ENCODE measurements at places on chromosomes 7 and 10.

- DNase-seq: no peak
Observed at GRCh38 chr7:47896809-47897423, 51.4 kb downstream of the PKD1L1 start.

DNA sequence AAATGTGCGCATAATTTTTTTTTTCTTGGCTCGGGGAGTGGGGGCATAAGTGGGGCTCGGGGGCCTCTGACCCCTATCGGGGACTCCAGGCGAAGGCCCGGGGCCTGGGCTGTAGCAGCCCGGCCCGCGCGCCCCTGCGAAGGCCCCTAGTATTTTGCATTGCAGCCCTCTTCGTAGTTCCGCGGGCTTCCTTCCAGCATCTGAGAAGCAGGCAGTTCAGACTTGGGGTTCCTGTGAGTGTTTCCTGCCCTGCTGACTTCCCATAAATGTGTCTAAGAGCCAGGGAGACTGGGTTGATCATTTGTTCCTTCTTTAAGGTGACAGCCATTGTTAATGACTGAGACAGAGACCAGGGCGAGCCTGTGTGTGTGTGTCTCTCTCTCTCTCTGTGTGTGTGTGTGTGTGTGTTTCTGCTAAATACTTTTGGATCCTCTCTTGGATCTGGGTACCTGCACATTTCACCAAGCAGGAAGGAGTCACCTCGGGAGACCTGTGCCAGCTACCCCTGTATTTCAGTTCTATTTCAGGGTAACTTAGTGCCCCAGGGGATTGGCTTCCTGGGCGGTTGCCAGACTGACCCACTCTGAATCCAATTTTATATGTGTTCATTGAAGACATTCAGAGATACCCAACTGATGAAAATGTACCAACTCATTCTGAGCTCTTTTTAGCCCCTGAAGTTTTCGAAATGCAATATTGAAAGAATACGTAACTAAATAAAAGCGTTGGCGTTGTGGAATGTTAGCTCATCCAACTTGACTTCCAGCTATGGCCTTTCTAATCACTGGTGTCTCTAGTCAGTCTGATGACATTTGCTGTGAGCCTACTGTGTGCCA is 805 bp downstream of the MSRB2 start:
- no peak for DNase-seq

GRCh38 chr10:4129866-4130477 is 345.0 kb upstream of the KLF6 start:
- no peak for DNase-seq

DNA sequence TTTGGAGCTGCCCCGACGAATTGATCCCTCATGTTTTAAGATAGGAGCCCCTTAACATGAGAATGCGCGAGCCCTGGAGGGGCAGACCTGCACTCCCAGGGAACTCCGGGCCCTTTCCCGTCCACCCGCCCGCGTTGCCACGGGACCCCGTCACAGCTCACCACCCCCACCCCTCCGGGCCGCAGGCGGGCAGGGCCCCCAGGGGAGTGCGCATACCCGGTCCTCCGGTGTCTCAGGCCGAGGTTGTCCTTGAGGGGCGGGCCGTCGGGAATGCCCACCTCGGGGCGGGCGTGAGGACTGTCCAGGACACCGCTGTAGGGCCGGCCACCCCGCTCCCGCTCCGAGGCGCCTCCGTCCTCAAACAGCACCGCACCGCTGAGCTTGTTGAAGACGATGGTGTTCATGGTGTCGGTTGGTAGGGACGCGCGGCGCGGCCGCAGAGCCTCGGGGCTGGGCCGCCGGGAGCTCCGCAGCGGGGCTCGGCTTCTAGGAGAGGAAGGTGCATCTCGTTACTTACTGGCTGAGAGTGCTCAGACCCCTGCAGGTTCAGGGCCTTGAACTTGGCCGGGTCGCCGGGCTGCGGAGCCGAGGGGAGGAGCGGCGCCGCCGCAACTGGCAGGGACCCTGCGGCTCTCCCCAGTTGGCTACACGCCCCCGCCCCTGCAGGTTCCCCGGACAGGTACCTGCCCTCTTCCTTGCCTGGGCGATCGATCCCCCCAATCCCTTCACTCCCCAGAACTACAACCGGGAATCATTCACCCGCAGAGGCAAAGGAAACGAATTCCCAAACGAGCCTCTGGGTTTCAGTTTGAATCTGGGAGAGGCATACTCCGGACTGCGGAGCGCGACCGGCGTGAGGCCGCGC is 2.4 kb downstream of the MKX start:
- DNase-seq: no peak

DNA sequence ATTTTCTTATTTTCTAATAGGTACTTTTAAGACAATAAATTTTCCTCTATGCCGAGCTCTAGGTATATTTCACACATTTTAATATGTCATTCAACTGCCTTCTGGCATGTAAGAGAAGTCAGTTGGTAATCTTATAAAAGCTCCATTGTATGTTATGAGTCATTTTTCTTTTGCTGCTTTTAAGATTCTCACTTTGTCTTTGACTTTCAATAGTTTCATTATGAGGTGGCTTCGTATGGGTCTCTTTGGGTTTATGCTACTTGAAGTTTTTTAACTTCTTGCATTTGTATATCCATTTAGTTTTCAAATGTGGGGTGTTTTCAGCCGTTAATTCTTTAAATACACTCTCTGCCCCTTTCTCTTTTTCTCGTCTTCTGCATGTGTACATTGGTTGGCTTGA is 80.5 kb downstream of the ABCA13 start:
- no peak for DNase-seq

DNA sequence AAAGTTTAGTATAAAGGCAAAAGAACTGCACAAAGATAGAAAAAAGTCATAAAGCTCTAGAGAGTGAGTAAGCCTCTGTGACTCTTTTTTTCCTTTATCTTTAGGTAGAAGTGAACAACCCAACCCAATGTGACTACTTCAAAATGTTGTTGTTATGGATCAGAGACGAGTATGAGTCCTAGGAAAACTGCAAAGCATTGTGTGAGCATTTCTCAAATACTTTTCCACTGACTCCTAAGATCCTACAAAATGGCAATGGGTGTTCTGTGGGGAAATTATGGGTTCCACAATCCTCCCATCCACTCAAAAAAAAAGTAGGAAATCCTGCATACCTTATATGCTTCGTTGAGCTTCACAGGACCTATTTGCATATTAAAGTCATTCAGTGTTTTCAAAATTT is 177.1 kb downstream of the DGKI start:
- DNase-seq: no peak

- no peak for DNase-seq
Observed at GRCh38 chr7:87199241-87199640, 20.3 kb downstream of the TMEM243 start.

- no peak for DNase-seq
Observed at GRCh38 chr10:59465088-59465487, 102.7 kb upstream of the FAM13C start.

GRCh38 chr7:9921326-9921725 is 1052.3 kb upstream of the PHF14 start:
- no peak for DNase-seq

DNA sequence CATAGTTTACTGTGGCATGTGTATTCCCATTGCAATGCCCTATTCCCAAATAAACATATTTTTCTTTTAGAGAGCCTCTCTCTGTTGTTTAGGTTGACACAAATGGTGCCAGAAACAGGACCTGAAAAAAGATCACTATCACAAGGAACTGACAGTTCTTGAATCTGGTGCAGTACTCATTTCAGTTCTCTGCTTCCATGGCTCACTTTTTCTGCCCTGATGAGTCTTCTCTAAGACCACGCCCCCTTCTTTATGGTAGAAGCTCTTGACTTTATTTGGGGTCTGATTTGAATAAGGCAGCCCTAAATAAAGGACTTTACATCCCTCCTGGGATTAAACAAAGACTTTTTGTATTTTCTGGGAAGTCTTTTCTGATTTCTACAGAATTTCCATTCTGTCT is 3.5 kb upstream of the CCDC126 start:
- no peak for DNase-seq

GRCh38 chr10:11546581-11546980 is 64.9 kb downstream of the USP6NL start:
- DNase-seq: no peak

- no peak for DNase-seq
Observed at GRCh38 chr7:118995350-118995749, 770.8 kb downstream of the ANKRD7 start.

DNA sequence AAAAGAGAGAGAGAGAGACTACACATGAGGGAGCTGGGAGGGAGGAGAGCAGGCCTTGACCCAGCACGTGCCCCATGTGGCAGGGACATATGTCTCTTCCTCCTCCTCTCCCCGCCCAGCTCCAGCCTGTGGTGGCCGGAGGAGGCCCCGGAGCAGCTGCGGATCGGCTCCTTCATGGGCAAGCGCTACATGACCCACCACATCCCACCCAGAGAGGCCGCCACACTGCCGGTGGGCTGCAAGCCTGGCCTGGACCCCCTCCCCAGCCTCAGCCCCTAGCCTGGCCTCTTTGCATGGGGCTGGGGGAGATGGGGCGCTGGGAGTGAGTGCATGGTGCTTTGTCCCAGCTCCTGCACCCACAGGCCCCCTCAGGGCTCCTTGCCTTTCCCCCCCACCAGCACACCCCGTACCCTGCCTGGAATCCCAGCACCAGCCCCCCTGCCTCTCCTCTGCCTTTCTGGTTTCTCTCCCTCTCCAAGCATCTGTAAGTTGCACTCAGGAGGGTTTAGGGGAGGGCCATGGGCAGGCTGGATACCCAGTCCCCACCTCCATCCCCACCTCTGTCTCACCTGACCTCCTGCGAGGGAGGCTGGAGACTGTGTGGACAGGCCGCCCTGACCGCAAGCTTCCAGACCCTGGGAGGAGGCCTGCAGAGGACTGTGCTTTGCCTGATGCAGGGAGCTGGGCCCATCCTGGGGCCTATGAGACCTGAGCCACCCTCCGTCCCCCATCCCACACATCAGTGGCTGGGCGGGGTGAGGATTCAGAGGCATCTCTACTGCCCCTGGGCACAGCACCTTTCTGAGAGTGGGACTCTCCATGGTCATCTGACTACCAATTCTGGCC is 4.8 kb downstream of the UPK3B start:
- no peak for DNase-seq

DNA sequence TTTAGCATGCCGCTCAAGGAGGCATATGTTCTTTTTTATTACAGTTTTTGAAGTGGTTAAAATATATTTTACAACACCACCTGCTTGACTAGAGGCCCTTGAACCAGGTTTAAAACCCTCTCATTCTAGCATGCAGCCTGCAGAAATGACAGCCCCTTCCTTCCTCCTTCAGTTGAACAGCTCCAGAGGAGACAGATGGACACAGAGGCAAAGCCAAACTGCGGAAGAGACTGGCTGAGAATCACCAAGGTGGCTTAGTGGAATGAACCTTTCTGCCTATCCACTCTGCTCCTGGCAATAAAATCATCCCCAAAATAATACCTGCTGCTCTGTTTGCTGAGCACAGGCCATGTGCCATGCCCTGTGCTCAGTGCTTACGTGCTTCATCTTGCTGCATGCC is 23.9 kb upstream of the PLPP4 start:
- no peak for DNase-seq

DNA sequence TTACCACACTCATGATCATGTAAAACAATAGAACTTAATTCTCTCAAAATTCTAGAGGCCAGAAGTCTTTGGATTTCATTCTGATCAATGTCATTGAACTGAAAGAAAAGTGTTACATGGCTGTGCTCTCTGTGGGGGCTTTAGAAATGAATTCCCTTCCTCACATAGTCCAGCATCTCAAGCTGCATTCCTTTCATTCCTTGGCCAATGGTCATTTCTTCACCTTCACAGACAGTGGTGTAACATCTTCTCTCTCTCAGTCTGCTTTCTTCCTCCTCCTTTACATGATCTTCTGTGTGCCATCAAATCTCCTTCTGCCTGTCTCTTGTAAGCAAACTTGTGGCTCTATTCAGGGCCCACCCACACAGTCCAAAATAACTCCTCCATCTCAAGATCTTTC is 735.3 kb downstream of the SUGCT start:
- no peak for DNase-seq

- DNase-seq: no peak
Observed at GRCh38 chr7:146683439-146683838, 566.8 kb downstream of the CNTNAP2 start.

DNA sequence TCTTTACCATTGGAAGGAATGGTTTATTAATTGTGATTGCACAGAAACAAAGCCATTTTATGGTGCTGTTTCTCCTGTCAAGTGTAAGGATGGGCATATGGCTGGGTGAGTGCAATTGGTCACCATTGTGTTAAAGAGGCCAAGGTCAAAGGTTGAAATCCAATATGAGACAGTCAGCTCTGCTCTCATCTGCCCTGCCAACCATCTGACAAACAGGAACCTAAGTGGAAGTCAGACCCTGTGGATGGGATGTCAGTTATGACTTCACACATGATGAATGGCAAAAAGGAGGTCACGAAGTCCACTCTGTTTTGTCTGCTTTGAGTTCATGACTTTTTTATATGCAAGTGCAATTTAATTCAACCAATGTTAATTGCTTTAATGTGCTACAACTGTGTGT is 172.7 kb upstream of the TMEM229A start:
- DNase-seq: no peak

GRCh38 chr10:12869427-12869826 is 132.1 kb downstream of the CCDC3 start:
- DNase-seq: no peak

- no peak for DNase-seq
Observed at GRCh38 chr10:42898037-42898960, 115.7 kb downstream of the BMS1 start.

GRCh38 chr7:11170175-11170574 is 196.5 kb downstream of the PHF14 start:
- DNase-seq: no peak

- no peak for DNase-seq
Observed at GRCh38 chr7:50436133-50436806, 13.9 kb downstream of the FIGNL1 start.

DNA sequence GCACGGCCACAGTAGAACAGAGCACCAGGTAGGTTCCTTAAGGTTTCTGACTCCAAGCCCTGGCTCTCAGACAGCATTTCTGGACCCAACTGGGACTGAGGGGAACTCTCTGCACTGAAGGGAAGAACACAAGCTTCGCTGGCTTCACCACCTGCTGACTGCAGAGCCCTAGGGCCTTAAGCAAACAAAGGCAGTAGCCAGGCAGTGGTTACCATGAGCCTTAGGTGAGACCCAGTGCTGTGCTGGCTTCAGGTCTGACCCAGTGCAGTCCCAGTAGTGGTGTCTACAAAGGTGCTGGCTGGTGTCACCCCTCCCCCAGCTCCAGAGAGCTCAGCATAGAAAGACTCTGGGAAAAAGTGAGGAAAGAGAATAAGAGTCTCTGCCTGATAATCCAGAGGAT is 59.5 kb downstream of the SIRT1 start:
- DNase-seq: no peak

GRCh38 chr10:14953424-14954000 is 384 bp downstream of the DCLRE1C start:
- no peak for DNase-seq

- DNase-seq: no peak
Observed at GRCh38 chr10:96578633-96579032, 8.2 kb downstream of the TM9SF3 start.

- no peak for DNase-seq
Observed at GRCh38 chr10:121568275-121568674, 30.0 kb downstream of the FGFR2 start.
